Heart right ventricle (tissue), 16 donors: ENCODE measurements at places on chromosomes 1 and 21. TPM values are rescaled to one million over a fixed set of nuclear protein-coding genes. Genes with fewer than 3 reads are reported as not detected.

Gene SPATA21
- total RNA-seq, result not detected

Gene LCE1C
- total RNA-seq, result not detected

Gene LDLRAD1
- total RNA-seq, result not detected

Gene FALEC
- total RNA-seq, result not detected

Gene RHEX
- total RNA-seq, result 1.2 TPM
